ENCODE measurements at places on chromosomes 1 and 21. TPM values are rescaled to one million over a fixed set of nuclear protein-coding genes. Genes with fewer than 3 reads are reported as not detected.

Gene TP73
- 1.4 TPM for total RNA-seq

Gene PBX1
- 719 TPM for total RNA-seq

Gene MOV10
- 145 TPM for total RNA-seq

Gene TMPRSS15
- 1.4 TPM for total RNA-seq

Gene MCOLN2
- 0.82 TPM for total RNA-seq

GRCh38 chr1:97348599-97349265 is 572.1 kb downstream of the DPYD start:
- no peak for DNase-seq
- peaks cover 16% of the 10 kb centered on the region for H3K4me1 ChIP-seq
- no peaks in the 10 kb centered on the region for H3K27me3 ChIP-seq
- H3K27ac ChIP-seq: no peak overlapping the region

GRCh38 chr1:209457401-209458125 is 126.0 kb upstream of the CAMK1G start:
- H3K27ac ChIP-seq: no peak overlapping the region
- H3K27me3 ChIP-seq: no peaks in the 10 kb centered on the region
- DNase-seq: no peak

- no peaks in the 10 kb centered on the region for H3K36me3 ChIP-seq
- DNase-seq: no peak
- H3K4me1 ChIP-seq: peaks cover 50% of the 10 kb centered on the region
- no peaks in the 10 kb centered on the region for H3K27me3 ChIP-seq
Observed at GRCh38 chr1:39269349-39269748, 64.9 kb downstream of the MACF1 start.
